Fibroblast of villous mesenchyme (primary cell): ENCODE measurements at places on chromosomes 7 and 10.

GRCh38 chr10:32891261-32891660 is 66.8 kb downstream of the ITGB1 start:
- no peak for DNase-seq

DNA sequence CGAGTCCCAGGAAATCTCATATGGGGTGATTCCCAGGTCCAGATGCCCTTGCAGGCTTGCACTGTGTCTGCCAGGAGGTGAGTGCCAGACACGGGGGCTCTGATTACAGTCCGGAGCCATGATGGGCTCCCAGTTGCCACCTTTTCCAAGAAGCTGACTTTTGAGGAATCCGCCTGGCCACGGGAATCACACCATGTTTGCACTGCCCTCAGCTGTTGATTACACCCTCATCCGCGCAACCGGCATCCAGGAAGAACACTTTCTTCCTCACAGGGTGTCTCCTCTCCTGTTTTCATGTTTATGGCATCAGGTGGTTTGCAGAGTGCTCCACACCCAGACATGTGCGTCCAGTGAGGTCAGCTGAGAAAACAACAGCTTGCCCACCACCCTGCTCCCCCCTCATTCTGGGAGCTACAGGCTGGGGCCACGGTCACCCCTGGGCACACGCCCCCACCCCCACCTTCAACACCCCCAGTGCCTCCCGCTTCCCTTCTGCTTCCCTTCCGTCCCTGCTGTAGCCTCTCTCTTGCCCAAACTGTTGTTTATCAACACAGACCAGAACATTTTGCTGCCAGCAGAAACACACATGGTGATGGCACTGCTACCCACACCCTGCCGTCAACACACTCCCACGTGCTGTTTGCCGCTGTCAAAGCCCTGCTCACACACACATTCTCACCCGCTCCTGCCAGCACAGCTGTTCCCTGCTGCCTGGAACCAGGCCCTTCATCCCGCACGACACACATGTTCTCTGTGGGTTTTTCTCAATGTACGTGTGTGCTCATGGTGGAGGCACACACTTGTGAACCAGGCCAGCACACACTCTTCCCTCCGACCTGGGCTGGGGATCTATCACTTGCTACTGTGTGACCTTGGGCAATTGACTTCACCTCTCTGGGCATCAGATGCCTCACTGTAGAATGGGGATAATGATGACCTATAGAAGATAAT is 35.8 kb downstream of the DDIT4 start:
- DNase-seq, result peak; percentile 80

DNA sequence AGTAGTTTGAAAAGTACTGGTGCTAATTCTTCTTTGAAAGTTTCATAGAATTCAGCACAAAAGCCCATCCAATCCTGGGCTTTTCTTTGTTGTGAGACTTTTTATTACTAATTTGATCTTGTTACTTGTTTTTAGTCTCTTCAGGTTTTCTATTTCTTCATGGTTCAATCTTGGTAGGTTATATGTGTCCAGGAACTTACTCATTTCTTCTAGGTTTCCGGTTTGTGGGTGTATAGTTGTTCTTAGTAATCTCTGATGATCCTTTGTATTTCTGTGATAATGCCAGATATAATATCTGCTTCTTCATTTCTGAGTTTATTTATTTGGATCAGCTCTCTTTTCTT is 147.5 kb downstream of the RTKN2 start:
- DNase-seq, result no peak

- DNase-seq, result no peak
Observed at GRCh38 chr10:83990126-83990525, 149.2 kb upstream of the GHITM start.

DNA sequence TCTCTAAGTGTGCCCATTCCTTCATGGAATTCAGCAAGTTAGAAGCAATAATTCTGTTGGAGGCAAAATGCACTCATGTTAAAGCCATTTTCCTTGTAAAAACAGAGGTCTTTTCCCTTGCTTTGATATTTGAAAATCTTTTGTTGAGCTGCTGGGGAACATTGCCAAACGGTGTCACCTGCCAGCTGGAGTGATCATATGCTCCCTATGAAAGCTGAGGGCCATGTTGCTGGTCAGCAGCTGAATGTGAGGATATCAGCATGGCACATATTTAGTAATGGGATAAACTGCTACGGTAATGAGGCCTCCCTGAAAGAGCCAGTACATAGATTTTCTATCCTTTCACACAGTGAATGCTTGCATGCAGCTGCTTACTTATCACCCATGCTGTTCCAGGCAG is 224.3 kb downstream of the THSD7A start:
- DNase-seq, result no peak

- DNase-seq, result no peak
Observed at GRCh38 chr7:46859963-46860475, 721.9 kb downstream of the TNS3 start.

DNA sequence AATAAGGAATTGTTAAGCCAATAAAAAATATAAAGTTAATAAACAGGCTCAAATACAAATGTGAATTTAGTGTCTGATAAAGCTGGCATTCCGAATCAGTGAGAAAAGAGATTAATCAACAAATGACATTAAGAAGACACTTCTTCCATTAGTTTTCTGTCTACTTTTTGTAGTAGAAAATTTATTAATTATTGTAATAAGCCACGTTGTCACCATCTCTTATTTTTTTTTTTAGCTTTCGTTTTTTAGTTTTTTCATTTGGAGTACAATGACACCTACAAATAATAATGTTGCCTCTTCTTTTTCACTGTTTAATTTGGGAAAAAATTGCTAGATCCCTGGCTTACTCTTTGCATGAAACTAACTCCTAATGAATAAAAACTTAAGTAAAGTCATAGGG is 46.8 kb upstream of the STEAP1B start:
- no peak for DNase-seq

DNA sequence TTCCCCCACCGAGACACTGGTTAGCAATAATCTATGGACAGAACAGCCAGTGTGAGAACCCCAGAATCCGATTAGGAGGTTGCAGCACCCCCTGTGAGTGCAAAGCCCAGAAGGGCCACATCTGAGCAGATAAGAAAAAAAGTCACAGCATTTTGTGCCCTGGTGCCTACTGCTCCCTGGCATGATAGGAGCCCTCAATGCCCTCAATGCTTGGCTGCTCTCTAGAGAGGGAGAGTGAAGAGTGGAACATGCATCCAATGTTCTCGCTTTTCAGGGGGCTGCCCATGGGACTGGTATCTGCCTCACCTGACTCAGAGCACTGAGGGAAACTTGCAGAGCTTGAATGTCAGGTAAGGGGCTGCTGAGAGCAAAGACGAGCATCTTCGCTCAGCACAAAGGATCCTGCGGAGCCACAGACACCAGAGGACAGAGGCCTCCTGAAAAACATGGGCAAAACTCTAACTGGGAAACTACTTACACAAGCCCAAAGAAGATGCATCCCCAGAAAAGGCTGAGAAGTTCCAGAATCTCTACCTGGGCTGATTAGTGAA is 98.0 kb upstream of the FAM20C start:
- no peak for DNase-seq

GRCh38 chr7:141515941-141516340 is 35.3 kb upstream of the AGK start:
- no peak for DNase-seq

GRCh38 chr10:95288303-95288702 is 2.5 kb downstream of the PDLIM1 start:
- DNase-seq, result no peak

DNA sequence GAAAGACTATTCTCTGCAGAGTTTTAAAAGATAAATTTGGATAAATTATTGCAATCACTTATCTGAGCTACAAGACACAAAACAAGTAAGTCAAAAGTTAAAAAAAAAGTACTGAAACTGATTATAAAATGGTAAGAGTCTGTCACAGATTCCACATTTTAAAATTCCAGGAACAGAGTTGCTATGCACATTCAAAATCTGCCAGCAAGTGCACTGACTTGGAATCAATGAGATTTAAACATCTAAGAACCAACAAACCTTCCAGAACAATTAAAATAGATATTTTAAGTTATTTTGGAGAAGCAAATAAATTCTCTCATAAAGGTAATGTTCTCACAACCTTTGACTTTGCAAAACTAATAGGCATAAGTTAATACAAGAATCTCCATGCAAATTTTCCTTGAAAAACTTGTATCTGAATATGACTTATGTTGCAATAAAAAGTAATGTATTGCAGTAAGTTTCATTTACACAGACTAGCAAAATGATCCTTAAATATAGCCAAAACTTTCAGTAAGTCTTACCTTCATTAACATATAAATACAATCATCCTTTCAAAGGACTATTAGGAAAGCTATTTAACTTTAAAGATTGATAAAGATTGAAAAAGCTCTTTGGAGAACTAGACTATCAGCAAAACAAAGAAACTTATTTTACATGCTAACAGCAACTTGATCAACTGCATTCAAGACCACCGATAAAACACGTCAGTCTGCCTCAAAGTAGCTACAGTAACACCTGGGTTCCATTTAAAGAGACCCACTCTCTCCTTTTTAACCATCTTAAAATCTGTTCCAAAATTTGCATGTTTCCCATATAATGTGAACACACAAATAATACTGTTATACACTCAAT is 4.4 kb downstream of the ETV1 start:
- DNase-seq, result no peak

GRCh38 chr7:79933144-79933543 is 201.5 kb upstream of the GNAI1 start:
- DNase-seq, result peak; percentile 67

DNA sequence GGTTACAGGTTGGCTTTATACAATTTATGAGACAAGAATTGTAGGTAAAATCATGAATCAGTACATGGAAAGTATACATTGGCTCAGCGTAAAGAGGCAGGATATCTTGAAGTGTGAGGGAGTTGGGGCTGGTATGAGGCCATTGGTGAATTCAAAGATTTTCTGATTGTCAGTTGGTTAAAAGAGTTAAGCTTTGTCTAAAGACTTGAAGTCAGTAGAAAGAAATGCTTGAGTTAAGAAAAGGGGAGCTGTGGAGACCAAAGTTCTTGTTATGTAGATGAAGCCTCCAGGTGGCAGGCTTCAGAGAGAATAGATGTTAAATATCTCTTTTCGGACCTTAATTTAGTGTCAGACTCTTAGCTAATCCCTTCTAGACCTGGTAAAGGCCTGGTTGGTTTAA is 341.0 kb downstream of the GALNT17 start:
- DNase-seq, result no peak

DNA sequence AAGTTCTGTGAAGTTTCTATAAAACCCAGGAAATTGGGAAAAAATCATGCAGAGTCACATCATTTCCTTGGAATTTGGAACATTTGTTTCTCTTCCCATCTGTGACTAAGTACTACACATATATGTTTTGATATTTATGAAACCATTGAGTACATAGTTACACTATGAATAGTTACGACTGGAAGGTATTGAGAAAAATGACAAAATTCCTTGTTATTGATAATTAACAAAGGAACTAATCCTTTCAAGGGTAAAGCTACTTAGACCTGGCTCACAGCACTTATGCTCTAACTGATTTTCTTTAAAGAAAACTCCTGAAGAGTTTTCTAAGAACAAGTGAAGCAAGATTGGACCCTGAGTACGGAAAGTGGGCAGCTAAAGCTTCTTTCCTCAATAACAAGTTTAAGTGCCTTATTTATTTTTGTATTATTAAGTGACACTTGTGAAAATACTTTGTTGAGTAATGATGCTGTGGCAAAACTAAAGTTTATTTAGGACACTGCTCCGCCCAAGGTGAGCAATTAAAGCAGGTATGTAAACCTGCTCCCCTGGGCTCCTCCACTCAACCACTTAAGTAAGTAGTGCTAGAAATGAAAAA is 12.0 kb upstream of the GLCCI1 start:
- peak; percentile 37 for DNase-seq

DNA sequence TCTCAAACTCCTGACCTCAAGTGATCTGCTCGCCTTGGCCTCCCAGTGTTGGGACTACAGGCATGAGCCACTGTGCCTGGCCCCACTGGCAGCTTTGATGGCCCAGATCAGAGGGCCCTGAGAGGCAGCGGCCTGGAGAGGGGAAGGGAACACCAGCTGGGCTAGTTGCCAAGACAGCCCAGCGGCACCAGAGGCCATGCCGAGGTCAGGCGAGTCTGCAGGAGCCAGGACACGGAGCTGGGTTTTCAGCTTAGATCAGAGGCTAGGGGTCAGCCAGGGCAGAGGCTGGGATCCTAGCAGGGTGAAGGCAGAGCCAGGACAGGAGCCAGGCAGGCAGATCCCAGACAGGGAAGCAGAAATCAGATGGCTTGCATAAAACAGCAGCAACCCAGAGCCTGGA is 92.9 kb downstream of the MYL10 start:
- peak; percentile 16 for DNase-seq

DNA sequence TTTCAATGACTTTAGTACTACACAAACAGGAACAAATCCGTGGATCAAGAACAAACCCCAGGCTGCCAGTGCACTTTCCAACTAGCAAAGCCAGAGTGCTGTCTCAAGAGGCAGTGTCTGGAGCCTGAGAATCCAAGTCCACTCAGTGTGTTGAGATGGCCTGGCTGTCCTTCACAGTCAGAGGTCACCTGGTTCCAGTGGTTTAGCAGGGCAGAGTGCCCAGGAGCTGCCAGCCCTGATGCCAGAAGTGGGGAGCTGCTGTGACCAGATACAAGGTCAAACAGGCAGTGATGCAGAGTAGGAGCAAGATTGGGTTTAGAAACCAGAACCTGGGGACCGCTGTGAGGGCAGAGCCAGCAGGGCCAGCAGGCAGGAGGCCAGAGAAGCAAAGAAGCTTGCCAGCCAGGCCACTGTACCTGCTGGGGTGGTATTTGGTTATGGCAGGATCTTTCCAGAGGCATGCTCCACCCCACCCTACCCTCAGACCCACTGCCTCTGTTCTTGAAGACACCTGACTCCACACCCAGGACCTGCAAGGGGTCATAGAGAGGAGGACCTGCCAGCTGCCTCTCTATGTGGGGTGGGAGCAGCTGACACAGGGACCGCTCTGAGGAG is 35.6 kb upstream of the C10orf90 start:
- no peak for DNase-seq

GRCh38 chr7:4416396-4417056 is 265.6 kb upstream of the FOXK1 start:
- peak; percentile 1 for DNase-seq

- DNase-seq, result no peak
Observed at GRCh38 chr7:92567460-92567859, 22.7 kb downstream of the FAM133B start.

GRCh38 chr7:77200542-77200941 is 923 bp upstream of the FGL2 start:
- no peak for DNase-seq

GRCh38 chr7:20172736-20173334 is 44.3 kb downstream of the MACC1 start:
- peak; percentile 69 for DNase-seq

DNA sequence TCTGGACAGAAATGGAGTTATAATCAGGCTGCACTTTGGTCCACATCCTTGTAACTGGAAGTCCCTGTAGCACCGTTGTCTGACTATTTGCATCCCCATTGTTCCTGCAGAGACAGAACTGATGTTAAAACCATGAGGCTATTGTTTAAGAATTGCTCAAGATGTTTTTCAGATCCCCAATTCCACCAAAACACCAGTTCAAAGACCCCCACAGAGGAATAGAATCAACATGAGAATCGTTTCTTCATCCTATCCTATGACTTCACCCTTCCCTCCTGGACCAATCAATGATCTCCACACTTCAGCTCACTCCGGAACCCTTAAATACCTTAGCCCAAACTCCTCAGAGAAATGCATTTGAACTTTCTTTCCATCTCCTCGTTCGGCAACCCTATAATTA is 57.1 kb upstream of the GRID1 start:
- DNase-seq, result no peak

- no peak for DNase-seq
Observed at GRCh38 chr7:97198596-97198995, 81.1 kb downstream of the SDHAF3 start.
